ENCODE measurements at places on chromosomes 3 and 15.

- DNase-seq: no peak
These were observed 134.2 kb upstream of the ALCAM start for GRCh38 chr3:105232553-105232952.

GRCh38 chr3:14925729-14926591 is 21.4 kb upstream of the NR2C2 start:
- no peak for DNase-seq

GRCh38 chr3:42831321-42831713 is 22.1 kb downstream of the ACKR2 start:
- peak; percentile 39 for DNase-seq

DNA sequence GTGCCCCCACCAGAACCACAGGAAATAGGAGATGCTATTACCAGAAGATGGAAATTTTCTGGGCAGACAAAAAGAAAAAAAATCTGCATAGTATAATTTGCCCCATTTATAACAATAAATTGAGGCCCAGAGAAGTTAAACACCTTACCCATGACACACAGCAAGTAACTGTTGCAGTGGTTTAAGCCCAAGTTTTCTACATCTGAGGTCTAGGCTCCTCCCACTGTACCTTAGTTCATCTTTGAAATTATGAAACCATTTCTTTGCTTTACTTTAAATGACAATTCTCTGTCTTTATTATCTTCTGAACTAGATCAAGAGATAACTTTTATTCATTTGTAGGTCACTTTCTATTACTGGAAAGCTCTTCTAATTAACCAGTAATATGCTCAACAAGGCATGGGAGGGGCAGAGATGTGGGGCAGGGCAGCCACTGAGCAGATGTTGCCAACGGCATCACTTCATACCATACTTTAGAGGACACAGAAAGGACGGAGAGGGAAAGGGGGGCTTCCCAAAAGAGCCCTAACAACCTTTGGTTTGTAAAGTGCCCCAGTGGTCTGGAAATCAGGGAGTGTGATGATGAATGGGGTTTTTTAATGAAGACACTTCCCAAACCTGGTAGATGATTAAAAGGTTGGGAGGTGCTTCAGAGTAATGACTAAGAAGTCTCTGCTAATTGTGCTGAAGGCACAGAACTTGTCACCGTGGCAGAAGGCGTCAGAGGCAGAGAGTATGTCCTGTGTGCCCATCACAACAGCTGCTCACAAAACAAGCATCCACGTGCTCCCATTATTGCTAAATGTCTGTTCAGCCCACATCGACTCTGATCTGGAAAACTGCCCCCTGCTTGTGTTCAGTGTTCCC is 342.5 kb downstream of the SHQ1 start:
- no peak for DNase-seq

DNA sequence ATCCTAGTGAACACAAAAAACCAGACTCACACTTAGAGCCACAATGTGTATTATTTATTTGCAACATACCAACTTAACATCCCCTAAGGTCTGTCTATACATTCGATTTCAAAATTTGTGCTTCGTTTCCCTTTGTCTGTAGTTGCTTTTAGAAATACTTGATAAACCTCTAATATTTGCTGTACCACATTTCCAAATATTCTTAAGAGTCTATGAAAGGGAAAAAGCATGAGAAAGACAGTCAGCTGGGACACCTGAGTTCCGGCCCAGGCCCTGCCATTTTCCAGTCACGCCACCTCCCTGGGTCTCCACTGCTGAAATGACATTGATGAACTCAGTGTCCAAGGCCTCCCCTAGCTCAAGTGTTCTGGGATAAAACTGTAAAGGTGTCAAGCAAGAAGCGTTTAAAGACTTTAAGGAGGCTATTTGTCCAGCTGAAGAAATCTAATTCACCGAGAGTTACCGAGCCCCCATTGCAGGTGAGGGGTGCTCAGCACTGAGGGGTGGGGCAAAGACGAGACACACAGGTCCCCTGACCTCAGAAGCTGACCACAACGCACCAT is 26.6 kb downstream of the LRRC2 start:
- DNase-seq: no peak

DNA sequence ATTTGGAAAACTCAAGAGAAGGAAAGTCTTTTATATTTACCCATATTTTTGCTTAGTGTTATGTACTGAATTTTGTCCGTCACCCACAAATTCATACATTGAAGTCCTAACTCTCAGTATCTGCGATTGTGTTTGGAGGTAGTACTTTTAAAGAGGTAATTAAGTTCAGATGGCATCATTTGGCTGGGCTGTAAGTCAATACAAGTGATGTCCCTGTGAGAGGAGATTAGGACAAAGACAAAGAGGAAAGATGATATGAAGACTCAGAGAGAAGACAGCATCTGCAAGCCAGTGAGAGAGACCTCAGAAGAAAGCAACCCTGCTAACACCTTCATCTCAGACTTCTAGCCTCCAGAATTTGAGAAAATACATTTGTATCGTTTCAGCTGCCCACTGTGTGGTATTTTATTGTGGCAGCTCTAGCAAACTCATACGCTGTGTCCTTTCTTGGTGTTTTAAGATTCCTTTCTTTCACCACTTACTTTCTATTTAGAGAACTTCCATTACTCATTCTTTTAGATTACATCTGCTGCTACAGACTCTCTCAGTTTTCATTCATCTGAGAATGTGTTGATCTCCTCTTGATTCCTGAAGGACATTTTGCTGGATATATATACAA is 17.0 kb downstream of the LRCH3 start:
- no peak for DNase-seq

- no peak for DNase-seq
These were observed 22.1 kb downstream of the AGBL1 start for GRCh38 chr15:86101818-86102217.

DNA sequence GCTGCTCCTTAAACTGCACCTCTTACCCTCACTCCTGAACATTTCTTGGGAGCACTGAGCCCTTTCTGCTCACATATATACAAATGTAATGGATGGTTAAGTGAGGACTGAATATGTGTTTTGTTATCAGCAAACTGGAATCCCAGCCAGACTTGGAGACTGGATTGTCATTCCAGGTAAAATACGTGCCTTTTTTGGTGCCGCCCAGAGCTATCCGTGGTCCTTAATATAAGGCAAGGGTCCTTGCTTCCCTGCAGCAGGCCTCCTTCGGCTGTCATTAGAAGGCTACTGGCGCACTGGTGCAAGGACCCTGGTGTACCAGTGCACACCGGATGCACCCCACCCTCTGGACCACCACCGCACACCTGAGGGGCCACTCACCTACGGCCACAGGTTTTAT is 1.1 kb upstream of the GABRB3 start:
- DNase-seq: no peak

DNA sequence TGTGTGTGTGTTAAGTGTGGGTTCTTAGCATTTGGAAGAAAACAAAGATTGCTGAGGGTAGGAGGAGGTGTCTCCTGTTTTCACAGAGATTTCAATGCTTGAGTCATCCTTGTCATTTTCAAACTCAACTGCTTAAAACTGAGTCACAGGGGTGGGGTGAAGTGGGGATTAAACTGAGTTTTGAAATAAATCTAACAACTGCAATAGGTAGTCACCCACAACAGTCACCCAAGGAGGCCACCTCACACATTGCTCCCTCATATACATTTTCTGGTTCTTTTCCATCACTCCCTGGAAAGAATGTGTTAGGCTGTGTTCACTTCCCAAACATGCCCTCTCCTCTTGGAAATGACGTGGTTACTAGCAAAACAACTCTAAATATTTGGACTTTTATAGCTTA is 187.7 kb upstream of the CMC1 start:
- no peak for DNase-seq

DNA sequence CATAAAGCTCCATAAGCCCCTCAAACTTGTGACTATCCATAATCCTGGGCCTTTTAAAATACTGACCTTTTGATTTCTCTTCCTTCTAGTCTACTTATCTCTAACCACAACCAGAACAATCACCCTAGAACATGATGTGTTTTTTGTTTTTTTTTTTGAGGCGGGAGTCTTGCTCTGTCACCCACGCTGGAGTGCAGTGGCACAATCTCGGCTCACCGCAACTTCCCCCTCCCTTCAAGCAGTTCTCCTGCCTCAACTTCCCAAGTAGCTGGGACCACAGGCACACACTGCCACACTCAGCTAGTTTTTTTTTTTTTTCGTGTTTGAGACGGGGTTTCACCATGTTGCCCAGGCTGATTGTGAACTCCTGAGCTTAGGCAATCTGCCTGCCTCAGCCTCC is 25.1 kb downstream of the VPS39 start:
- no peak for DNase-seq

DNA sequence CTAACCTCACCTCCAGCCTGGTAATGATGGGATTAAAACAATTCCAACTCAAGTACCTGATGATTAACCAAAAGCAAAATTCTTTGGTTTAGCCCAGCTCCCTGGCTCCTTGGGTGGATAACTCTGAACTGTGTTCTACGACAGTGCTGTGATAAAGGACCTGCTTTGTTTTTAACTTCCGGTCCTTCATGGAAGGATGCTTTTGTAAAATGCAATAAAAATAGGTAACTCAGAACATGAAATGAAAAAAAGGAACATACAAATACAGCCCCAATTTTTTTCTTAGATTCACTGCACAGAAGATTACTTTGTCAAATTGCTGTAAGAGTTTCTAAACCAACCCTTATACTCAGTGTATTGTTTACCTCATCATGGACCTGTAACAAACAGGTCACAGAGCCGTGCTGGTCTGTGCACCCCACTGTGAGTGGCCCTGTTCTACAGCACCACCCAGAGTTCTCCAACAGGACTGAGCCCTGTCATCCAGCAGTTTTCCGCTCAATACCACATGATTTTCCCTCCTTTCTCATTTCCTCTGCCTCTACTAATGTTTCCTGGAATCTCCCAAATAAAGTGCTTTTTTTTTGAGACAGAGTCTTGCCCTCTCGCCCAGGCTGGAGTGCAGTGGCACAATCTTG is 4.9 kb upstream of the PCYT1A start:
- DNase-seq: no peak
